ENCODE measurements at places on chromosomes 4 and X. TPM values are rescaled to one million over a fixed set of nuclear protein-coding genes. Genes with fewer than 3 reads are reported as not detected.

Gene PLS3
- 3.8 TPM for polyA plus RNA-seq

Gene SH3TC1
- not detected for polyA plus RNA-seq

Gene ETDC
- polyA plus RNA-seq = not detected

Gene TLR7
- not detected for polyA plus RNA-seq

Gene MAP7D3
- 5.4 TPM for polyA plus RNA-seq

All from neural cell (in vitro differentiated cells).